Pulmonary artery endothelial cell (primary cell): ENCODE measurements at places on chromosomes 2 and 18. TPM values are rescaled to one million over a fixed set of nuclear protein-coding genes. Genes with fewer than 3 reads are reported as not detected.

Gene CYTIP
- 0.07 TPM in 1 of 2 replicates, not detected in the other for total RNA-seq

Gene SFTPB
- not detected in 2 replicates for total RNA-seq

Gene LOXHD1
- total RNA-seq: not detected in 2 replicates

Gene FASTKD1
- 16.0 and 27.0 TPM in 2 replicates for total RNA-seq

Gene SERPINB12
- total RNA-seq: not detected in 2 replicates
